ENCODE measurements at places on chromosomes 3 and 15. TPM values are rescaled to one million over a fixed set of nuclear protein-coding genes. Genes with fewer than 3 reads are reported as not detected.
A peak's percentile ranks its signal among the peaks of the same experiment; 100 is the strongest.

EMC7 gene
- total RNA-seq: 62.9 TPM

KLF15 gene
- 22.7 TPM for total RNA-seq

SLC51A gene
- 0.58 TPM for total RNA-seq

CPN2 gene
- total RNA-seq: not detected

LDHAL6B gene
- total RNA-seq: not detected

SLC6A1 gene
- total RNA-seq: 10.9 TPM

FRMD5 gene
- total RNA-seq: 6.7 TPM

CAMKV gene
- total RNA-seq: not detected

TMPRSS7 gene
- total RNA-seq: not detected

HTD2 gene
- total RNA-seq: 12.9 TPM

PCSK6 gene
- 13.9 TPM for total RNA-seq

STRIT1 gene
- not detected for total RNA-seq

ZNF501 gene
- total RNA-seq: 7.2 TPM

SERPINI2 gene
- not detected for total RNA-seq

CAV3 gene
- not detected for total RNA-seq

ROPN1 gene
- not detected for total RNA-seq

WHAMM gene
- 14.2 TPM for total RNA-seq

GOLGA8K gene
- total RNA-seq: 6.2 TPM

OSTN gene
- 1.1 TPM for total RNA-seq

DNA sequence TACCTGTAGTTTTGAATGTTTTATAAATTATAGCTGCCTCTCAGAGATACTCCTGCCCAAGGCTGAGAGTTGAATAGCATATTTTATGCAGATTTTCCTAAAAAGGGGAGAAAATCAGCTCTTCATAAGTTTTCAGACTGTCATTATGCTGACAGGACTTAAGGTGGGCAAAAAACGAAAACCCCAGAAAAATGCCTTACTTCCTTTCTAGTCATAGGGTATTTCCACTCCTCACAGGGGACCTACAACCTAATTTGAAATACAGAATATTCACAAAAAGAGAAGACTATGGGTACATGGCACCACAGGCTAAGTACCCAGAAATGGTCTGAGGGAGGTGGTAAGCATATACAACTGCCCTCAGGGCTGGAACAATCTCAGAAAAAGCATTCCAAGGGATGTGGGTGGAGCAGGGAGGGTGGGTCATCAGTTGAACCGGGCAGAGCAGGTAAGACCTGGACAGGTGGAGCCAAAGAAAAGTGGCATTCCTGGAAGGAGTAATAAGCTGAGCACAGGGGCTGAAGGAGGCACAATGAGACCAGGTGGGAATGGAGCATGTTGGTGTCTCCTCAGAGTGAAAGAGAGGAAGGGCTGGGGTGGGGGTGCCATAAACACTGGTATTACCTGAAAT, 10.6 kb upstream of the OXSR1 start:
- DNase-seq: no peak

GRCh38 chr3:39388741-39389248, 5.6 kb downstream of the SLC25A38 start:
- no peak for DNase-seq

- DNase-seq: no peak
These were observed 133.9 kb downstream of the EEFSEC start for GRCh38 chr3:128287216-128287615.

- no peak for DNase-seq
These were observed 68.9 kb upstream of the ZNF280D start for GRCh38 chr15:56802161-56802560.

GRCh38 chr15:53884441-53884840, 93.8 kb upstream of the UNC13C start:
- DNase-seq: no peak

DNA sequence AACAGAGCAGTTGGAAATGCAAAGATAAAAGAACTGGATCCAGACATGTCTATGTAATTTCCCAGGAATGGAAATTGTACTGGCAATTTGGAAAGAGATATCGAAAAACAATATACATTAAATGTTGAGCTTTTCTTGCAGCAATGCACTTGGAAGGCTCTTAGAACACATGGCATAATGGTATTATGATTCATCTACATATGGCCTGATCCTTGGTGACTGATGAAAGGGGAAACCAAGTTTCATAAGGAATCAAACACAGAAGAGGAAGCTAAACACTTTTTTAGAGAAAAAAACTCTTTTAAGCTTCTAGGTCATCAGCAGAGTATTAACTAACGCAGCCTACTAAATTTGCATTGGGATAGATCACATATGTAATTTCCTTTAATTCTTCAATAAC, 12.4 kb upstream of the GREM1 start:
- no peak for DNase-seq

DNA sequence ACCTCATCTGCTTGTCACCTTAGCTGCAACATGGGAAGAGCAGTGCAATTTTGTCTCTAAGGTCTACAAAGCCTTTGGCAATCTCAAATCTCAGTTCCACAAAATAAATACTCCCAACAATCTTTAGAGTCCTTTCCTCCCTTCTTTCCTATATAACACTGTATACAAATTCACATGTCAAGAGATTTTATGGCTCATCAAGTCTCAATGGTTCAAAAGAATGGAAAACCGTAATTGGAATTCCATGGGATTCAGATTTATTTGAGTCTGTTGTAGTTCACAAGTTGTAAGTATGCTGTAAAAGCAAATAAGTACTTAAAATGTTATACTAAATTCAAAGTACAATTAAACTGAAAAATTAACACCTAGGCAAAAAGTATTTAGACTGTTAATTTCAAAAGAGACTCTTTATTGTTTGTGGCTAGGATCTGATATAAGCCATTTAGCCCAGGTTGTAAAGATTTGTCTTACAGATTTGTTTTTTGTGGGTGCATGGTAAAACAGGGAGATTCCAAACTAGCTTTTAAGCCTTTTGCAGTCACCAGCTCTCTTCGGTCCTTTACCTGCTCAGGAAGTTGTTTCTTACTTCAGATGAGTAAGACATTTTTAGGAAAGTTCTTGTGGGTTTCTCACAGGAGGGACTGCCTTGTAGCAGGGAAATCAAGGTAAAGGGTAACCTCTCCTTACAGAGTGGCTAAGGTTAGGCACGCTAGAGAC, 50.1 kb downstream of the CMSS1 start:
- DNase-seq: no peak

DNA sequence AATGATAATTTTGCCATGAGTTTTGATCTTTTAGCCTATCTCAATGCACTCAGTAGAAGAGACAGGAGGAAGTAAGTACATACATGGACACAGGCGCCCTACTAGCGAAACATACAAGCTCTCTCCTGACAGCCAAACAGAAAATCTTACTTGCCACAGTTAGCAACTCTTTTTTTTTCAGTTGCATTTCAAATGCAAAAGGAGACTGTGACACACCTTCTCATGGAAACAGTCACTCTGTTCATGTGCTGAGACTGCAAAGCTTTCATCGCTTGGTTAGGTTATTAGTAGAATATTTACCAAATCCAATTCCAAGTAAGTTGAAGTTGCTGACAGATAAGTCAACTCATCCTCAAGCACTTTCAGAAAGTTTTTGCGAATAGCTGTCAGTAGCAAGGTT, 223.3 kb downstream of the FOXP1 start:
- DNase-seq: no peak

DNA sequence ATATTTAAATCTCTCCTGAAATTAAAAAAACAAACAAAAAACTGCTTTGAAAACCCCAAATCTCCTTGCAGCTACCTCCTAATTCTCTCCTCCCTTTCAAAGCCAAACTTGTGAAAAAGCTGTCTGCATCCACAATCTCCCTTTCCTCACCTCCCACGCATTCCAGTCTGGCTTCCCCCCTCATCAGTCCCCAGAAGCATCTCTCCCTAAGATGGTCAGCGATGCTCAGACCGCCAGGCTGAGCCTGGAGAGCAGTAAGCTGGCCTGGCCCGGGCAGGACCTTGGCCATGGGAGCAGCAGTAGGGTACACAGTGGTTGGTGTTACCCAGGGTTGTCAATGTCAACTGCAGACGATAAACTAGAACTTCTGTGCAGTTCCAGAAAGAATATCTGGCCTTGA, 32.9 kb upstream of the BLM start:
- no peak for DNase-seq

GRCh38 chr15:85047271-85047948, 65.8 kb downstream of the PDE8A start:
- no peak for DNase-seq

GRCh38 chr3:178392511-178392926, 143.7 kb upstream of the KCNMB2 start:
- no peak for DNase-seq

DNA sequence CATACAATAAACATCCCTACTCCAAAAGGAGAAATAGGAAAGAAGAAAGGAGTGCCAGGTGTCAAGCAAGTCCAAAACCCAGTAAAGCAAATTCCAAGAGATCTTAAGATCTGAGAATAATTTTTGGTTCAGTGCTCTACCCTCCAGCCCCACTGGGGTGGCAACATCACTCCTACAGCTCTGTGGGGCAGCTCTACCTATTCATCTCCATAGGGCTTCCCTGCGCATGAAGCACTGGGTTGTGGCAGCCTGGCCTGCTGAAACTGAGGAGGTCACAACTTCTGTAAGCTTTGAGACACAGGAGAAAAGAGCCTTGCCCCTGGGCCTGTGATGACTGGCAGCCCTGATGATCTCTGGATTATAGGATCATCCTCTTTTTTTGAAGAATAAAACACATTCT, 378.2 kb upstream of the SOX14 start:
- no peak for DNase-seq

GRCh38 chr3:15628967-15629366, 27.4 kb downstream of the BTD start:
- no peak for DNase-seq

DNA sequence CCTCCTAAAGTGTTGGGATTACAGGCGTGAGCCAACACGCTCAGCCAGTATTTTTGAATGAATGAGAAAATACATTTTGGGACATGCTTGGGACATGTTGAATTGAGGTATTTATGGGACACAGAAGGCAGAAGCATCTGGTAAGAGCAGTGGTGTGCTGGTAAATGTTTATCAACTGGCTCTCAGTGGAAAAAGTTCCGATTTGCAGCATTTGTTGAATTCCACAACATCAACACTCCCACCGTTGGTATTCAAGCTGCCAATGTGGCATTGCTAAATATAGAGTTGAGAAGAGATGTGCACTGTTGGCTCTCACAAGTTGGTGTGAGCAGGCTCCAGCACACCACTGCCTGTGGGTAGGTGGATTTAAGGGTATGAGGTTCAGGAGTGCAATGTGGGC, 35.8 kb upstream of the LRRFIP2 start:
- DNase-seq: no peak

DNA sequence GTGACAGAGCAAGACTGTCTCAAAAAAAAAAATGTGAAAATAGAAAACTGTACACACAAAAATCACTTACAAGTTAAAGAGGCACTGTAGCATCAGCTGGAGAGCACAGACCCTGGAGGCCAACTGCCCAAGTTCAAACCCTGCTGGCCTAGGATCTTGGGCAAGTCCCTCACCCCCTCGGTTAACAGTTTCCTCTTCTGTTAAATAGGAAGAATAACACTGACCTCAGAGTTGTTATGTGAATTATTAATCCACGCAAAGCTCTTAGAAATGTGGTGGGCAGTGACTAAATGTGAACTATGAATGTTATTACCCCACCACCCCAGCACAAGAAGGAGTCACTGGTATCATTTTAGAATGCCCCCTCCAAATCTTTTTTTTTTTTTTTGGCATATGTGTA, 11.2 kb downstream of the CIB1 start:
- DNase-seq: no peak

GRCh38 chr3:4950351-4950784, 28.9 kb upstream of the BHLHE40 start:
- DNase-seq: no peak

GRCh38 chr15:92608866-92609700, 46.5 kb downstream of the FAM174B start:
- DNase-seq: peak; percentile 45

DNA sequence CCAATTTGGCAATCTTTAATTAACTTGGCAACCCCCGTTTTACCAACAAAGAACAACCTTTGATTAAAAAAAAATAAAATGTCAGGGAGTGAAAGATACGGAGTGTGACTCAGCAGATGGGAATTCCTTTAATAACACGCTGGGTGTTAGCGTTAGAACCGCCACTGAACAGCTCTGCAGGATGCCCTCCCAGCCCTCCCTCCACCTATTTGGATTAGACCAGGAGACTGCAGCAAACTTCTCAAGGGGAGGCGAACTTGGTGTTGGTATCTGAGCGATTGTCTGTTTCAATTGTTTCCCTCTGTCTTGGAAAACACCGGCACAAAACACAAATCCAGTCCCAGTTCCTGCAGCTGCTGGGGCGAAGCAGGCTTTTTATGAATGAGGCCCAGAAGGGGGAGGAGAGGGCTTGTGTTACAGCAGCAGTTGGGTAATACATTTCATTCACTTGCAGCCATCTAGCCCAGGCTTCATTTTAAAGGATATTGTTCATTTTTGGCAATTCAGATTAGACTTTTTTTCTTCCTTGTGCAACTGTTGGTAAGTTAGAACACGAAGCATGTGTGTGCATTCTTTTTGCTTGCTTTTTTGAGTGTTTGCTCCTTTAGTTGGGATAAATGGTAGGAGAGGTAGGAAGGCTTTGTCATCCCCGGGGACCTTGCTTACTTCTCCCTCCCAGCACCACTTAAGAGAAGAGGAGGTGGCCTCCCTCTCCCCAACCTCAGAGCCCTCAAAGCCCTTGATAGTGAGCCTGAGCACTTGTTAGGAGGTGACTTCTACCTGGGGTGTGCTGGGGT, 152.3 kb downstream of the IGF1R start:
- no peak for DNase-seq

DNA sequence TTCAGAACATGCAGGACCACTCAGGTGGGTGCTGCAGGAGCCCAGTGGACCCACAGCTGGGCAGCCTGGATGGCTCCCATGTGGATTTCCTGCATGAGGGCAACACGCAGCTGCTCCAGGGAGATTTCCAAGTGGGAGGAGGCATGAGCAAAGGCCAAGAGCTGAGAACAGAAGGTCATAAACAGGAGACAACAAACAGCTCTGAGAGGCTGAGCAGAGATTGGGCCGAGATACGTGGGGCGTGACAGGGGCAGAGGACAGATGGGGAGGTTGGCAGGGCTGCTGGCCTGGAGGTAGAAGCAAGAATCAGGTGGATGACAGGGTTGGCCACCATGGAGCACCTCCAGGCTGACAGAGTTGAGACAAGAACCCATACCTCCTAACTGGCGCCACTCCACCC, 2.9 kb downstream of the PHGR1 start:
- DNase-seq: no peak

- no peak for DNase-seq
These were observed 457.2 kb downstream of the RAP2B start for GRCh38 chr3:153619268-153619667.

- no peak for DNase-seq
These were observed 253.4 kb upstream of the LRRC3B start for GRCh38 chr3:26369133-26369532.

All from sciatic nerve (tissue), 2 donors.